ENCODE measurements at places on chromosomes 1 and 21.

GRCh38 chr1:182713492-182713891 lies 29.1 kb upstream of the RGS8 start:
- DNase-seq: no peak

DNA sequence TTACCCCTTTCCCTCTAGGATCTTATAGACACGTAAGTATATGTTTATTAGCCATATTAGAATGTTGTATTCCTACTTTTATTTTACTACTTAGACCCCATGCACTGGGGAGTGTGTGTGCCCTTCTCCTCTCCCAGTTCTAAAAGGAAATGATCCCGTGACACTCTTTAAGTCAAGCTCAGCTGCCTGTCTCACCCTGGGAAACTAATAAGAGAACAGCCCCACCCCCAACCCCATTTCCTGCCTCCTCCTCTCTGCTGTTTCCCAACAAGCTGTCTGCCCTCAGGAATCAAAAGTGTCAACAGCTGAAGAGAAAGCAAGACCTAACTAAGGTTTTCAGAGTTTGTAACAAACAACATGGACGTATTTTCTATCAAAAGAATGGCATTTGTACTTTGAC lies 92.6 kb upstream of the VAV3 start:
- peak; percentile 48 for DNase-seq

GRCh38 chr1:18820791-18821641 lies 38.4 kb downstream of the TAS1R2 start:
- DNase-seq: peak; percentile 12

DNA sequence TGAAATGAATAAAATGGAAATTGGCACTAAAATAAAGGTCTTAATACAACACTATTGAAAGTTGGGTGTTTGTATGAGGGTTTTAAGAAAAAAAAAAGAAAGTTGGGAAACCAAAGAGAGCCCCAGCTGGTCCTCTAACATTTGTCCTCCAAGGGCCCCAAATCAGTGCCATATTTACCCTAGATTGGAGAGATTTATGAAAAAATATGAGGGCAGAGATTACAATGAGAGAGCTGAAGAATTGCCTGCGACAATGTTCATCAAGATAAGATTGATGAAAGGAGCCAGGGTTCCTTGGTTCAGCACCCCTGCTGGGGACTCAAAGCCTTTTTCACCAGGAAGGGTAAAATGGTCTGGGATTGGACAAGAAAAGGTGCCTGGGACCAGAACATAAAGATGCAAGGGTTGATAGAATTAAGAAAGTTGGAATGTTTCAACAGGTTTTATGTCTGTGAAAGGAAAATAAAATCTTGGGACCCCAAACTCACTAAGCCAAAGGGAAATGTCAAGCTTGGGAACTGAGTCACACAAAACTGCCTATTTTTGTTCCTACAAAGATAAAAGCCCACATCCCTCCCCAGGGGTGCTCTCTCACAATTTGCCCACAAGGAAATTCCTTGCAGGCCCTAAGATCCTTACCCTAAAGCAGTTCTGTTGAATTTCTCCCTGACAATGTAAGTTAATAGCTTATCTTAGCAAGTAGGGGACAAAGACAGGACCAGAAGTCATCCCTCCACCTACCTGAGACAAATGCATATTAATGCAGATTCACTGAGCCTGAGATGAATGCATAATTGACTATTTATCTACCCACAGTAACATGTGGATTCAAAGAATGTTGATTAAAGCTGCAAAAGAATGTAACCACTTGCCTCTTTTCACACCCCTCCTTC lies 26.8 kb downstream of the CBR1 start:
- DNase-seq: no peak

DNA sequence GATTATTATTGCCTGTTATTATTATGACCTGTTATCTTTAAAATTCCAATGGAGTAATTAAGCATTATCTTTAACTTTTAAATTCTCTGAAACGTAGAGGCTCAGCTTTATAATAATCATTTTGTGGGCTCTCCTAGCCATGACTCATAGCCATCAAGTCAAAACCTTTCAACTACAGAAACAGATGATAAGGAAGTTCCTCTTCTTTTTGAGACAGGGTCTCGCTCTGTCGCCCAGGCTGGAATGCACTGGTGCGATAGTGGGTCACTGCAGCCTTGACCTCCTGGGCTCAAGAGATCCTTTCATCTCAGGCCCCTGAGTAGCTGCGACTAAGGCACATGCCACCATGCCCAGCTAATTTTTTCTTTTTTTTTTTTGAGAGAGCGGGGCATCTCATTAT lies 43.5 kb downstream of the CHML start:
- no peak for DNase-seq

DNA sequence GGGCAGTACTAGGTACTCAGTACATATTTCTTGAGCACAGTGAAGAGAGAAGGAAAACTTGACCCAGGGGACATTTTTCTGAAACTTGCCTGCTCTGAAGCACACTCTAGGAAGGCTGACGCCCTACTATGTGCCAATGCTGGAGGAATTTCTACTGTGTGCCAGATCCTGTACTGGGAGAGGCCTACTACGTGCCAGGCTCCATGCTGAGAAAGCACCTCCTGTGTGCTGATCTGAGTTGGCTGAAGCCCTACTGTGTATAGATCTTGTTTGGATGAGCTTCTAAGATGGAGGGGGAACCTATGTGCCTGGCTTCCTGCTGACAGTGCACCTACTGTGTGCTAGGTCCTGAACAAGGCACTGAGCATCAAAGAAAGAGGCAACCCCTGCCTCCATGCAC lies 86.2 kb downstream of the GRIK3 start:
- DNase-seq: no peak

DNA sequence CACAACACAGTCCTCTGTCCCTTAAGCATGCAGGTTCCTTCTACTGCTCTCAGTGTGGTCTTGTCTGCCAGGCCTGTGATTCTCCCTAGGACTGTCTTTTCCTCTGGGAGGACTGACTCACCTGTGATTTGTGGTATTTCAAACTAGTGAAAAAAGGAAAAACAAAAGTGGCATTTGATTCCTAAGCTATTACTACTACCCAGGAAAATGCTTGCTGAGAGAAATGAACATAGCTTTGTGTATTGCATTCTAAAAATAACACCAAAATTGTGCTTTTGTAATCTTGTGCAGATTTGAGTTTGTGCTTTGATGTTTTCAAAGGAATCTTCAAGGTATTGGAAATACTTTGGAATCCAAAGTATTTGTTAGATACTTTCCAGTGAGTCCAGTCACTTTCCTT lies 57.0 kb downstream of the GPR161 start:
- no peak for DNase-seq

GRCh38 chr1:26717017-26717491 lies 21.2 kb downstream of the ARID1A start:
- DNase-seq: peak; percentile 56

DNA sequence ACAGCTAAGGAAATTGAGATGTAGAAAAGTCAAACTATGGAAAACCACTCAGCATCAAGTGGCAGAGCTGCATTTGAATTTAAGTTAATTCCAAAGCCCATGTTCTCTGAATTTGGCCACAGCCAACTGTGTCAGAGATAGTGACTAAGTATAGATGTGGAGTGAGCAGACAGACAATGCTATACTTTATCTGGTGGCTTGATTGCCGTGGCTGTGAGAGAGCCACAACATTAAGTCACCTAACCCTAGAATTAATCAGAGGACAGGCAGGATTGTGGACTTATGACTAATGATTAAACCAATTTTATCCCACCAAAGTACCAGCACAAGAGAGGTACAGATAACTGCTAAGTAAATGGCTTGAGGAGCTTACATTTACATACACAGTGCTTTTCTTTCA lies 209.8 kb downstream of the TPR start:
- no peak for DNase-seq

GRCh38 chr1:203607533-203607873 lies 19.1 kb upstream of the ATP2B4 start:
- no peak for DNase-seq

DNA sequence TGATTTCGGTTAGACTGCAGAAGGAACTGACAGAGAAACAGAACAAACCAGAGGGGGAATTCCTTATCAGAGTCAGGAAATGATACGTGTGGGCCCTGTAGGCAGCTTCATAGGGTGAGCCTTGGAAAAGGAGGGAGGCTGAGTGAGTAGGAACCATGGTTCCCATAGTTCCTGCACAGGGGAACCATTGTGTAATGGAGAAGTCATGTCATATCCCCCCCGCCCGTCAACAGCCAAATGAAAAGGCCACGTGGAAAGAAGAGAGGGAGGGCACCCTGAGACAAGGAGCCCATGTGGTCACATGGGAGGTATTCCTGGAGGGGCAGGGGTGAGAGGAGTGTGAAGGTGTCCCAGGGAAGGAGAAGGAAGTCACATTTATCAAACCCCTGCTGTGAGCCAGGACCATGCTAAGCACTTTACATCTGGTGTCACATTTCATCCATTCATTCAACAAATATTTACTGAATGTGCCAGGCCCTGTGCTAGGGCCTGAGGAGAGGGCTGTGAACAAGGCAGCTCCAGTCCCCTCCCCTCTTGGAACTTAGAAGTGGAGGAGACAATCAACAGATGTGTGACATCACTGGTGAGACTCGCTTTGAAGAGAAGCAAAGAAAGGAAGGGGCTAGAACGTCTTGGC lies 15.7 kb upstream of the FGR start:
- DNase-seq: no peak

GRCh38 chr1:187985897-187986654 lies 1157.3 kb downstream of the PLA2G4A start:
- no peak for DNase-seq

DNA sequence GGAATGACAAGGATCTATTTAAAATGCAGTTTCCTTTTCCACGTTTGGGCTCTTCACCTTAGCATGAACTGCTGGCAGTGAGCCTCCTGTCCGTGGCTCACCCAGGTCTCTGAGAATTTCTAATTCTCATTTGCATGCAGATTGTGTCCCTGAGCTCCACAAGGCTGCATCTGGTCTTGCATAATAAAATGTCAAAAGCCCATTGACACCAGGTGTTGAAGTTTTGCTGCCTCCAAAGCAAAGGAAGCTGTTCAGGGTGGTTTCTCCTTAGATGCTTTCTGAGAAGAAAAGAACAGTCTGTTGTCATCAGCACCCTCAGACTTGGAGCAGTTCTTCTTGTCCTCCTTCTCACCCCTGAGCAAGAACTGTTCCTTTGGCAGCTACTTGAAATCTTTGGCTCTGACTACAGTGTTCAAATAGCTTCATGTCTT lies 433.1 kb upstream of the KAZN start:
- DNase-seq: no peak

DNA sequence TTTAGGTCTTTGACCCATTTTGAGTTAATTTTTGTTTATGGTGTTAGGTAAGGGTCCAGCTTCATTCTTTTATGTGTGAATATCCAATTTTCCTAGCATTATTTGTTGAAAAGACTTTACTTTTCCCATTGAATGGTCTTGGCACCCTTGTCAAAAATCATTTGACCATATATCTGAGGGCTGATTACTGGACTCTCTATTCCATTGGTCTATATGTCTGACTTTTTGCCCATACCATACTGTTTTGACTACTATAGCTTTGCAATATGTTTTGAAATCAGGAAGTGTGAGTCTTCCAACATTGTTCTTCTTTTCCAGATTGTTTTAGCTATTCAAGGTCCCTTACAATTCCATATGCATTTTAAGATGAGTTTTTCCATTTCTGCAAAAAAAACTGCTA lies 11.4 kb upstream of the CCSAP start:
- DNase-seq: no peak

DNA sequence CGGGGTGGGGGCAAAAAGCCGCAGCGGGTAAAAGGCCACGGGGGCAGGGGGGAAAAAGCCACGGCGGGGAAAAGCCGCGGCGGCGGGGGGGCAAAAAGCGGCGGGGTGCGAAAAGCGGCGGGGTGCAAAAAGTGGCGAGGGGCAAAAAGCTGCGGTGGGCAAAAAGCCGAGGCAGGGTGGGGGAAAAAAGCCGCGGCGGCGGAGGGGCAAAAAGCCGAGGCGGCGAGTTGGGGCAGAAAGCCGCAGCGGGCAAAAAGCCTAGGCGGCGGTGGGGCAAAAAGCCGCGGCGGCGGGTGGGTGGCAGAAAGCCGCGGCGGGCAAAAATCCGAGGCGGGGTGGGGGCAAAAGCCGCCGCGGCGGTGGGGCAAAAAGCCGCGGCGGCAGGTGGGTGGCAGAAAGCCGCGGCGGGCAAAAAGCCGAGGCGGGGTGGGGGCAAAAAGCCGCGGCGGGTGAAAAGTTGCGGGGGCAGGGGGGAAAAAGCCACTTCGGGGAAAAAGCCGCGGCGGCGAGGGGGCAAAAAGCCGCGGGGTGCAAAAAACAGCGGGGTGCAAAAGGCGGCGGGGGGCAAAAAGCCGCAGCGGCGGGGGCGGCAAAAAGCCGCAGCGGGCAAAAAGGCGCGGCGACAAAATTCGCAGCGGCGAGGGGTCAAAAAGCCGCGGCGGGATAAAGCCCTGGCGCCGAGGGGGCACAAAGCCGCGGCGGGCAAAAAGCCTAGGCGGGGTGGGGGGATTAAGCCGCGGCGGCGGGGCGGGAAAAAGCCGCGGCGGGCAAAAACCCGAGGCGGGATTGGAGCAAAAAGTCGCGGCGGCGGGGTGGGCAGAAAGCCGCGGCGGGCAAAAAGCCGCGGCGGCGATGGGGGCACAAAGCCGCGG lies 3901.2 kb downstream of the SRGAP2C start:
- no peak for DNase-seq

GRCh38 chr1:237005674-237006073 lies 1.4 kb upstream of the MT1HL1 start:
- DNase-seq: no peak

- DNase-seq: no peak
Observed at GRCh38 chr21:14737284-14737691, 191.2 kb upstream of the SAMSN1 start.

DNA sequence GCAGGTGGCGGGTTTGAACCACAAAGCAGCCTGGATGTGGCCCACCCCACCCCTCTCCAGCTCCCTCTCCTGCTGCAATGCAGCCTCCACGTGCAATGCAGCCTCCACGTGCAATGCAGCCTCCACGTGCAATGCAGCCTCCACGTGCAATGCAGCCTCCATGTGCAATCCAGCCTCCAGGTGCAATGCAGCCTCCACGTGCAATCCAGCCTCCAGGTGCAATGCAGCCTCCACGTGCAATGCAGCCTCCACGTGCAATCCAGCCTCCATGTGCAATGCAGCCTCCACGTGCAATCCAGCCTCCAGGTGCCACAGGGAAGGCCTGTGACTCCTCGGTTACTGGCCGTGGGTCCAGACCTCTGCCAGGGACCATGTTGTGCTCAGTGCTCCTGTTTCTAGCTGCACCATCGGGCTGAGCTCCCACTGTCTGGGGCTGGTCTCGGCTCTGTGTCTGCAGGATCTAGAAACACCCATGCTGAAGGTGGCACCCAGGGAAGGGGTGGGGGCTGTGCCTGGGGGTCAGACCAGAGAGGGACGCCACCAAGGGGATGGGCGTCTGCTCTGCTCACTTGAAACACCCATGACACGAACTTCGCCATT lies 11.9 kb upstream of the LRRC3 start:
- DNase-seq: no peak

All from skeletal muscle cell (primary cell).